IMR-90 (cell line): ENCODE measurements at places on chromosomes 5 and 9. TPM values are rescaled to one million over a fixed set of nuclear protein-coding genes. Genes with fewer than 3 reads are reported as not detected.

OSMR gene
- total RNA-seq: 38.9 and 41.6 TPM in 2 replicates

FOXD4L6 gene
- total RNA-seq: not detected in 2 replicates

LCN10 gene
- total RNA-seq: not detected in 2 replicates

N4BP3 gene
- under 0.01 and 0.18 TPM in 2 replicates for total RNA-seq

PGM5 gene
- 12.8 and 14.7 TPM in 2 replicates for total RNA-seq

LMX1B gene
- total RNA-seq: not detected in 2 replicates

LECT2 gene
- not detected in 2 replicates for total RNA-seq

GRXCR2 gene
- not detected in 2 replicates for total RNA-seq

IFNA13 gene
- total RNA-seq: not detected in 2 replicates

ZDHHC21 gene
- 4.5 and 8.3 TPM in 2 replicates for total RNA-seq

FOXD4L3 gene
- under 0.01 TPM in 1 of 2 replicates, not detected in the other for total RNA-seq

NKD2 gene
- not detected in 2 replicates for total RNA-seq

SPATA31D4 gene
- total RNA-seq: not detected in 2 replicates

QRFP gene
- total RNA-seq: not detected in 2 replicates
